ENCODE measurements at places on chromosomes 6 and 20. TPM values are rescaled to one million over a fixed set of nuclear protein-coding genes. Genes with fewer than 3 reads are reported as not detected.
A peak's percentile ranks its signal among the peaks of the same experiment; 100 is the strongest.

DNA sequence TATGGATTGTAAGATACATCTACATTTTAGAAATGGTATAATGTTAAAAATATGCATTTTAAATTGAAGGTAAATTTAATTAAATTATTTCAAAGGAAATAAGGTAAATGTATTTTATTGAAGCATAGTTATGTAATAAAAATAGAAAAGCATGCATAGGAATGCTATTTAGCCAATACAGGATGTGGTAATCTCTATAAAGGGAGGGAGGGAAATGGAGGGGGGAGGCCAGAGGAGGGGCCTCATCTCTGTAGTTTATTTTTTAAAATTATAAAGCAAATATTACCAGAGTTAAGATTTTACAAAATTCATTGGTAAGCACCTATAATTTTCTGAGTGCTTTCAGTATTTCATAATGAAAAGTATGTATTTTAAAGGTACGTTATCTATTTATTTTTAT is 27.2 kb downstream of the SLC16A10 start:
- peak overlapping the region; percentile 58 for H3K27ac ChIP-seq
- DNase-seq = no peak
- peaks cover 26% of the 10 kb centered on the region for H3K4me1 ChIP-seq
- H3K36me3 ChIP-seq = no peaks in the 10 kb centered on the region
- H3K27me3 ChIP-seq = no peaks in the 10 kb centered on the region

GRCh38 chr6:35754452-35755277 is 17.8 kb downstream of the ARMC12 start:
- no peaks in the 10 kb centered on the region for H3K4me1 ChIP-seq
- DNase-seq = no peak
- no peak overlapping the region for H3K4me3 ChIP-seq
- H3K27me3 ChIP-seq = no peaks in the 10 kb centered on the region

DNA sequence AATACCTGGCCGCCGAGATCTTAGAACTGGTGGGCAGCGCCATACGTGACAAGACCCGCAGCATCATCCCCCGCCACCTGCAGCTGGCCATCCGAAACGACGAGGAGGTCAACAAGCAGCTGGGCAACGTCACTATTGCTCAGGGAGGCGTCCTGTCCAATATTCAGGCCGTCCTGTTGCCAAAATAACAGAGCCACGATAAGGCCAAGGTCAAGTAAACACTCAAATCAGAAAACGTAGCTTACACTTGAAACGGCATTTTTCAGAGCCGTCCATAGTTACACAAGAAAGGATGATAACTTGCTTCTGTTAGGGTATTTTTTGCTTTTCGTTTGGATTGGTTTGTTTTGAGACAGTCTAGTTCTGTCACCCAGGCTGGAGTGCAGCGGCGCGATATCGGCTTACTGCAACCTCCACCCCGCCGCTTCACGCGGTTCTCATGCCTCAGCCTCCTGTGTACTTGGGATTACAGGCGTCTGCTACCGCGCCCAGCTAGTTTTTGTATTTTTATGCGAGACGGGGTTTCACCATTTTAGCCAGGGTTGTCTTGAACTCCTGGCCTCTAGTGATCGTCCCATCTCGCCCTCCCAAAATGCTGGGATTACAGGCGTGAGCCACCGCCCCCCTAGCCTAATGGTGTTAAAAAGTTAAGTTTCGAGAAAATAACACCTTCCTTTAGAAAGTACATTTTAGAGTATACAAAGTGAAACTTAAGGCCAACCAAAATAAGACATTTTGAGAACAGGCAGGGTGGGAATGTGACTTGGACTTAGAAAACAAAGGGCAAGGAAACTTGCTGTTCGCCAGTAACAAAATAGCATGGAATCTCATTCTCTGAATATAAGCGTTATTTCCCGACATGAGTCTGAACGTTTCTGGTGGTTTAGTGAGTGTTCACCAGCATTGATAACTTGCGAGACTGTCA is 42.8 kb upstream of the HFE start:
- DNase-seq = peak; percentile 59
- H3K27ac ChIP-seq = peak overlapping the region; percentile 90

GRCh38 chr20:24289737-24290481 is 179.5 kb upstream of the SYNDIG1 start:
- H3K4me3 ChIP-seq = no peak overlapping the region
- H3K4me1 ChIP-seq = peaks cover 13% of the 10 kb centered on the region
- peak overlapping the region; percentile 10 for H3K27ac ChIP-seq
- H3K27me3 ChIP-seq = no peaks in the 10 kb centered on the region
- DNase-seq = peak; percentile 21

The GDAP1L1 gene
- not detected for total RNA-seq

DNA sequence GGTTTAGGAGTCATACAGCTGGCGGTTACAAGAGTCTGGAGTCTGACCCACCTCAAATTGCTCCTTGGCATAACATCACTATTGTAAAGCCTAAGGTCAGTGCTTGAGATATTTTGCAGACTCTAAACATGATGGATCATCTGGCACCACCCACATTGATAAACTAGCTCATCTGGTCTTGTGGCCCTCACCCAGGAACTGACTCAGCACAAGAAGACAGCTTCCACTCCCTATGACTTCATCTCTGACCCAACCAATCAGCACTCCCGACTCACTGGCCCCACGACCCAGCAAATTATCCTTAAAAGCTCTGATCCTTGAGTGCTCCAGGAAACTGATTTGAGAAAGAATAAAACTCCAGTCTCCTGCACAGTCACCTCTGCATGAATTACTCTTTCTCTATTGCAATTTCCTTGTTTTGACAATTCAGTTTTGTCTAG is 115.9 kb downstream of the CD24 start:
- H3K36me3 ChIP-seq = no peaks in the 10 kb centered on the region
- no peak overlapping the region for H3K27ac ChIP-seq
- no peak for DNase-seq
- no peaks in the 10 kb centered on the region for H3K27me3 ChIP-seq
- no peaks in the 10 kb centered on the region for H3K4me1 ChIP-seq

The COL11A2 gene
- 0.31 TPM for total RNA-seq

DNA sequence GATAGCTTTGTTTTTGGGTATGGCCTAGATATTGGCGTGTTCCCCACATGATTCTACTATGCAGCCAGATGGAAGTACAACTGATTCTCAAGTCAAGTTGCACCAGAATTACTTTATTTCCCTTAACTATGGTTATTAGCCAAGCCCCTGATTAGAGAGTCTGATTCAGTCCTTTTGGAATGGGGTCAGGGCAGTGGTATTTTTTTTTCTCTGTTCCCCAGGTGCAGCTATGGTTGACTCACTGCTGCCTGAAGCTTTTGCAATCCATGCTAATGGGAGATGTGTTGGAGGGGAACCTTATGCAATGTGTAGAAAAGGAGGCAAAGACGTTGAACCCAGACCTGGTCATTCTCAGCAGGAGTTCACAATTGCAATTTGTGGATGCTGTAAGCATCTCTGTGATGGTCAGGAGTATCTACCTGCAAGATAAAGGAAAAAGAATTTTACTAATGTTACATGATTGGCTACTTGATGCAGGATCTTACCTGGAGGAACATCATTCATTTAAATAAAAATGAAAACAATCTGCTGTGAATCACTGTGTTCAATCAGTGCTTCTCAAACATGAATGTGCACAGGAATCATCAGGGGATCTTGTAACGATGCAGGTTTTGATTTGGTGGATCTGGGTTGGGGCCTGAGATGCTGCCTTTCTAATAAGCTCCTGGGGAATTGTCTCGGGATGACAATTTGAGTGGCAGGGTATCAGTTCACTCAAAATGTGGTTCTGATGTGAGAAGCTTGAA is 49.4 kb downstream of the PFDN4 start:
- H3K4me1 ChIP-seq = no peaks in the 10 kb centered on the region
- no peak overlapping the region for H3K4me3 ChIP-seq
- H3K27me3 ChIP-seq = no peaks in the 10 kb centered on the region

DNA sequence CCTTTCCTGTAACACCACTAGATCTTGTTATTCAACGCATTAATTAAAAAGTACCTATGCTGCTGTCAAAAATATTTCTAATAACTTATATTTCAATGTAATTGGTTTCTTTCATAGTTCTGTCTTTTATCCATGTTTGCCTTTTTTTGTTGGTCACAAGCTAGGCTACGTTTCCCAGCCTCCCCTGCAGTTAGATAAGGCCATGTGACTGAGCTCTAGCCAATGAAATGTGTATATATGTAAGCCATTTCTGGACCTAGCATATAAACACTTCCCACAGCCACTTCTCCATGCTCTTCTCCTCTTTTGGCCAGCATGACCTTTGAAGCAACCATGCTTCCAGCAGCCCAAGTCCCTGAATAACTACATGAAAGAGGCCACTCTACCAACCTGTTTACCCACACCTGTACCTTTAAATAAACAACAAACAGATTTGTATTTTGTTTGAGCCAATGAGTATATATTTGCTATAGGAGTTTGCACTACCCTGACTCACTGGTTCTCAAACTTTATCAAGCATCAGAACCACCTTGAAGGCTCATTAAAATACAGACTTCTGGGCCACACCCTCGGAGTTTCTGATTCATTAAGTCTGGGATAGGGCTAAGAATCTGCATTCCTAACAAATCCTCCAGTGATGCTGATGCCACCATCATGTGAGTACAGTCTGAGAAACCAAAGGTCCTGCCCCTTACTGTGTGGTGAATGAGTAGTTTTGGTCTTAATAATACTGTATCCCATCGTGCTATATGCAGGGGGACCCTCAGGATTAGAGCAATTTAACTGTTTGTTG is 45.6 kb upstream of the BEND6 start:
- H3K4me3 ChIP-seq = no peak overlapping the region
- no peaks in the 10 kb centered on the region for H3K27me3 ChIP-seq
- H3K27ac ChIP-seq = no peak overlapping the region
- no peak for DNase-seq
- H3K36me3 ChIP-seq = no peaks in the 10 kb centered on the region
- no peaks in the 10 kb centered on the region for H3K4me1 ChIP-seq

Data from naive thymus-derived CD4-positive, alpha-beta T cell (primary cell).